ENCODE measurements at places on chromosomes 5 and 9.

GRCh38 chr5:59351076-59351794, 542.3 kb downstream of the PDE4D start:
- no peak for DNase-seq

GRCh38 chr5:138054847-138055558, 22.1 kb upstream of the FAM13B start:
- DNase-seq: peak; percentile 38

- DNase-seq: no peak
Observed at GRCh38 chr5:78738693-78739300, 90.2 kb upstream of the LHFPL2 start.

DNA sequence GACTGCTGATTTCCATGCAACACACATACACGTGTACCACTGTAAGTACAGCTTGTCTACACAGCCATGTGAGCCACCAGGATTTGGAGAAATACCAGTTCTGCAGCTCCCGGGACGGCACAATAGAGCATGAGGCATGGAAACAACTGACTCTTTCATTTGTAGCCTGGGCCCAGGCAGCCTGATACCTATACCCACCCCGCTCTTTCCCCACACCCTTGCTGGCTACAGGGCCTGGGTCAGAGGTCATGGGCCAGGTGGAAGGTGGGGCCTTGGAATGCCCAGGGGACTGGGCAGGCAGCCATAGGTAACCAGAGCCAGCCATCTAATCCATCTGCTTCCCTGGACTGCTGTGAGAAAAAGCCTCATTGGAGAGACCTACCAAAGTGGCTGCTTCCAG, 39.0 kb upstream of the ZSWIM6 start:
- peak; percentile 79 for DNase-seq

DNA sequence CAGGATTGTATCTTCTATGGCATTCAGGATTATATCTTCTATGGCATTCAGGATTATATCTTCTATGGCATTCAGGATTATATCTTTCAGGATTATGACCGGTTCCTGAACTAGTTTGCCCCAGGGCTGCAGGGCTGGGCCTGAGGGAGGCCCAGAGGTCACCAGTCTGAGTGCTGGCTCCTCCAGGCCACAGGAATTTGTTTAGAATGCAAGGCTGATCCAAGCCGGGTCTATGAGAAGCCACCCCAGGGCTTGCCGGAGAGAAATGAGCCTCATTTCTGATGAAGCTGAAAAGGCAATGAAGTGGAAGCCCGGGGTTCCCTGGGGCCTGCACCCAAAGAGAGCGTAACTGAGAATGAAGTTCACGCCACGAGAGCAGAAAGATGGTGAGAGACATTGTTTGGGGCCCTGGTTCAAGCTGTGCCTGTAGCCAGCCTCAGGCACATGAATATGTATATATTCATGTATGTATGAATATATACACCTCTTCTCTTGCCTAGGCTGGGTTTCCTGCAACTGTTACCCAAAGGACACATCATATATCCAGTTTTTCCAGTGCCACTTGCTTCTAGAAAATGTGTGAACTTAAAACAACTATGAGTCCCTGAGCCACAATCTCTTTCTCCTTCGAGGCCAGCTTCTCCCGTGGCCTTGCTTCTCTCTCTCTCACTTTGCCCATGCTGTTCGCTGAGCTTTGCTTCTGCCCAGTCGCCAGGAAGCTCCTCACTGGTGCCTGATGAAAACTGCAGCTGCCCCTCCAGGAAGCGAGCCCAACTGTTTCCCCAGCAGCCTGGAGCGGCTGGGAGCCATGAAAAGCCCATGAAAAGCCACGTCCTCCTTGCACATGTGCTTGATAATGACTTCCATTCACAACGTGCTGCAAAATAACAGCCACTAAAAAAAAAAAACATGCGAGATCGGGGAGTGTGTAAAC, 62.3 kb downstream of the GTF3C4 start:
- DNase-seq: peak; percentile 19

GRCh38 chr5:120605325-120606079, 141.4 kb downstream of the PRR16 start:
- DNase-seq: no peak

DNA sequence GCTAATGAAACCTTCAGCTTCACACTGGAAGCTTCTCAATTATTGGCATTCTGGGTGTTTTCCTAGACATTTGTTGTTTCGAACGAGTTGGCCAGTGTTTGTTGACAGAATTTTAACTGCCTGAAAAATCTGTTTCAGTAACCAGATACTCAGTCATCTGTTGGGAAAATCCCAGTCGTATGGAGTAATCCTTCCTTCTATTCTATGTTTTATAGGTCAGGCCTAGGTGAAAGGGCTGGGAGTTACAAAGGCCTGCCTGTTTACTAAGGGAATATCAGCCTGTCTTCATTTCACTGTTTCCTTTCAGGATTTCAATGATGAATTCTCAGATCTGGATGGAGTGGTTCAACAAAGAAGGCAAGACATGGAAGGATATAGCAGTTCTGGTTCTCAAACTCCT, 59.9 kb downstream of the GRAMD2B start:
- DNase-seq: peak; percentile 36

DNA sequence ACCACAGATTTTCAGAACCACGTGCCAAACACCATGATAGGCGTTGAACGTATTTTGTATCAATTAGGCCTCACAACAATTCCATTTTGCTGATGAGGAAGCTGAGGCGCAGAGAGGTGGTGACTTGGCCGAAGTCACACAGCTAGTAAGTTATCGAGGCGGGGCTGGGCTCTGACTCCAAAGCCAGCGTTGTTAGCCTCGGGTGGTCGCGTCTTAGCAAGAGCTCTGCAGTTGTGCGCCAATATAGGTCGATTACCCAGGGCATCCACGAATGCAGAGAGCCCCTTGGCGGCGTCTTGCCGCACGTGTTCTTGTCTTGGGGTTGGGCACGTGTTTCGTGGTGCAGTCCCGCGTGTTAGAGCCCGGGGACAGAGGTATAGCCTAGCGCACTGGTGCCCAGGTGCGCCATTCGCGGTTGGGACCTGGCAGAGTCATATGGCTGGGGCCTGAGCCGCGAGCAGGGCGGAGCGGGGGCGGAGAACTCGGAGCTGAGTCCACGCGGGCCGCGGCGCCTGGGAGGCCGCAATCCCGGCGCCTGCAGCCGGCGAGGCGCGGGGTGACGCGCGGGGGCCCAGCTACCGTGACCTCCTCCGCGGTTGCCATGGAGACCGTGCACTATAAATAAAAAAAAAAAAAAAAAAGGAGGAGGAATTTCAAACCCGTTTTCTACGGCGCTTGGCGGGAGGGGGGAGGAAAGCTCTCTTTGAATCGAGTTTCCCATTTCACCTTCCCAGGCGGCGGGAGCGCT, 62.3 kb downstream of the CXXC5 start:
- DNase-seq: peak; percentile 39

GRCh38 chr9:133612051-133612450, 2.9 kb upstream of the FAM163B start:
- no peak for DNase-seq

DNA sequence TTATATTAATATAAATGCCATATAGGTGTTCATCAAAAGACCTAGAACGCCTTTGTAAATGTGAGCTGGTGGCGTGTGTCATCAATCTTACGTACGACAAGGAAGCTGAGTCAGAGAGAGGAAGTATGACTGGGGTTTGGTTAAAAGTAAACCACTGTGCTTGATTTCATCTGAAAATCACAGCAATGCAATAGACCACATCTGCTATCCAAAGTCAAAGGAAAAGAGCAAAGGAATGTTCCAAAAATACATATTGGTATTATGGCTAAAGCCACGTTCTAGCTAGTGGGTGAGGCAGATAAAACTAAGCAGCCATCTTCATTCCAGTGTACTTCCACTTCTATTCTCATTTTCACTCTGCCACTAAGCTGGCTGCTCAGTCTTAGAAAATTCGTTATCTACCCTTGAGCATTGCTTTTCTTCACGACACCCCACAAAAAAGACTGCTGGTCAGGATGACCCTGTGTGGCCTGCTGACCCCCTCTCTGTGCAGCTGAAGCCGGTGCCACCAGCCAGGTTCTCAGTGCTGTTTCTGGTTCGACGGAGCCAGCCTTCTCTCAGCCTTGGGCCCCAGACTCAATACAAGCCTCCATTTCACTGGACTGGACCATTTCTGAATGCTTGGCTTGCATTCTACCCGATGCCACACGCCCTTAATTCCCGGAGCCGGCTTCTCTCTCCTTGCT, 23.8 kb downstream of the SHC3 start:
- DNase-seq: peak; percentile 89

GRCh38 chr9:135001526-135001925, 83.8 kb upstream of the FCN1 start:
- DNase-seq: no peak

DNA sequence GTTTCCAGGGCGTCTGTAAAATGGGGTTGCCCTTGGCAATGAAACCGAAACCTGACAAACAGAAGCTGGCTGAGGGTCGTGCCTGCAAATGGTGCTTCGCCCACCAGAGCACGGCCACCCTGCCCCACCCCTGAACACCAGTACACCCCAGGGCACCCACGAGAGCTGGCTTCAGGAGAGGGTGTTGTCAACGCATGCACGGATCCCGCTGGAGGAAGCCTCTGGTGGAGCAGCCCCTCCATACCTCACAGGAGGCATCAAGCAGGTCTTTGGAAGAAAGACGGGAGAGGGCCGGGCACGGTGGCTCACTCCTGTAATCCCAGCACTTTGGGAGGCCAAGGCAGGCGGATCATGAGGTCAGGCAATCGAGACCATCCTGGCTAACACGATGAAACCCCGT, 8.6 kb downstream of the SLC6A3 start:
- no peak for DNase-seq

DNA sequence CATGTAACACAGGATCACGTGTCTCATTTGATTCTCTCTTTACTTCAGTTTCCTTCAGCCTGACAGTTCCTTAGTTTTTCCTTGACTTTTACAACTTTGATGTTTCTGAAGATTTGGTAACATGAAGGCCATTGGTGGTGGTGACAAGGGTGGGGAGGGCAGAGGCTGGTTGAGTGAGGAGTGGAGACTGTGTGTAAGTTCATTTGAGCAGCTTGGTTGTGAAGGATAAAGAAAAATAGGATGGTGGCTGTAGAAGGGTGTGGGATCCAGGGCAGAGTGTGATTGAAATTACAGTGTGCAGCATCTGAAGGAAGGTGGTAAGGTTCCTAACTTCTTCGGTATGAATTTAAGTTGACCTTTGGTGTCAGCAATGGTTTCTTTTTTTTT, 20.4 kb downstream of the SUB1 start:
- DNase-seq: no peak

- DNase-seq: no peak
Observed at GRCh38 chr5:82336959-82337351, 58.8 kb upstream of the RPS23 start.

GRCh38 chr5:115419846-115420585, 123.6 kb upstream of the CCDC112 start:
- DNase-seq: peak; percentile 91

DNA sequence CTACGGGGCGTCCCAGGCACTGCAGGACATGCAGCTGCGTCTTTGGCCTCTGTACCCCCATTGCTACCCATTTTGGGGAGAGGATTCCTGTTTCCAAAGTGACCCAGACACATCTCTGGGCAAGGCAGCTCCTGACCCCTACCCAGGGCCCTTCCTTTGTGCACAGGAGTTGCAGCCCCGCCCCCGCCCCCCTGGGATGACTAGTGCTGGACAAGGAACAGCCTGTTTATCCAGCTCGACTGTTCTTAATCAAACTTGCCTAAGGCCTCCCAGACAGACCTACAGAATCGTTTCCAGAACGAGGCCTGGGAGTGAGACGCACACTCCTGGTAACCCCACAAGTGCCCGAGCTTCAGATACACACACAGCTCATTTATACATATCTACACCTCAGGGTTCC, 13.2 kb downstream of the DIPK1B start:
- peak; percentile 92 for DNase-seq

DNA sequence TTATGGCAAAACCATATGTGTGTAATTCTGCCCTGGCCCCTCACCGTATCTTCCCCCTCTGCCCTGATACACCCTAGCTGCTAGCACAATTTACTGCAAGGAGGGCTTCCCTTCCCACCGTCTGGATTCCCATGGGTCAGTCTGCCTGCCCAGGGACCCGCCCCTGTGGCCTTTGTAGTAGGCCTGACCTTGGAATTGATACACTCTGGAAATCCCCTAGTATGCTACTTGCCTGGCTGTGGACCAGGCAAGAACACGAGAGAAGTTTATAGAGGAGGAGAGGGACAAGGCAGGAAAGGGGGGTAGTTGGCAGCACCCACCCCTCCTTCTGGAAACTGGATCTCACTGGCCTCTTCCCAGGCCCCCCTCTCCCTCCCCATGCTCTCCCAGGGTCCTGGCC, 115.8 kb upstream of the CCL21 start:
- no peak for DNase-seq

DNA sequence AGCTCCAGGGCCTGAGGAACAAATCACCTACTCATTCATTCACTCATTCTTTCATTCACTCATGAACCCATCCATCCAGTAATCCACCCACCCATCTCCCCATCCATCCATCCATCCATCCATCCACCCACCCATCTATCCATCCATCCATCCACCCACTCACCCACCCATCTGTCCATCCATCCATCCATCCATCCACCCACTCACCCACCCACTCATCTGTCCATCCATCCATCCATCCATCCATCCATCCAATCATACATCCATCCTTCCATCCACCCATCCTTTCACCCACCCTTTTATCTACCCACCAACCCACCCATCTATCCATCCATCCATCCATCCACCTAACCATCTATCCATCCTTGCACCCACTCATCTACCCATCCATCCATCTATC, 35.5 kb upstream of the SLC6A19 start:
- DNase-seq: no peak

DNA sequence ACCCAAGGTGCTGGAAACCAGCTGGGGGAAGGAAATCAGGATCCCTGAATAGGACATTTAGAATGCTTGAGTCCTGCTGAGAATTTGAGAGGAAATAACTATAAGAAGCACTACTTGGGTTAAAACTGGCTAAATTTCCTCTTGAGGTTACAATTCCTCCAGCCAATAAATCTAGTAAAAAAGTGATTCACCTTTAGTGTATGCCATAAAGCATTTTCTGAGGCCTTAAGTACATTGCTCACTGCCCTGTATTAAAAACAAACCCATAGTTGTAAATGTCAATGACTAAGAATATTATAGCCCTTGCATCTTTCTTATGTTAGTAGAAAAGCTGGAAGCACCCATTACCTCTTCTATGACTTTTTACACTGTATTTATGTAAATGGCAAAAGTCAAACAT, 634.7 kb upstream of the ARRDC3 start:
- peak; percentile 2 for DNase-seq

- no peak for DNase-seq
Observed at GRCh38 chr5:151097820-151098767, 17.3 kb upstream of the TNIP1 start.

- no peak for DNase-seq
Observed at GRCh38 chr5:175257847-175258194, 186.2 kb downstream of the DRD1 start.

DNA sequence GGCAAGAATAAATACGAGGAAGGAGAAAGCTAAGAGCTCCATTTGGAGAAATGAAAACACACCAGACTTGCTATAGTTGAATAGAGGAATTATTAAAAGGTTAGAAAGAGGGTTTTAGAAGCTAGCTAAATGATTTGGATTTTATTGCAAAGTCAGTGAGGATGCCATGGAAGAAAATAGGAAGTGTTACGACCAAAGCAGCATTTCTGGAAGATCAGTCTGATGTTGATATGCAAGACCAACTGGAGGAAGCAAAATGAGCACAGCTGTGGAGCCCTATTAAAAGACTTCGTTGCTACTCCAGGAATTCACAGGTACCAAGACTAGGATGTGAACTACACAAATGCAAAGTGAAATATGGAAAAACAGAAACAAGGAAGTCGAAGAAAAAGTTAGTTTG, 2.1 kb downstream of the DHX29 start:
- DNase-seq: no peak

- no peak for DNase-seq
Observed at GRCh38 chr9:2050236-2050635, 35.1 kb downstream of the SMARCA2 start.
